Caco-2 (cell line): ENCODE measurements at places on chromosomes 2 and 18. TPM values are rescaled to one million over a fixed set of nuclear protein-coding genes. Genes with fewer than 3 reads are reported as not detected.

GRCh38 chr18:69948919-69949537 lies 1.4 kb upstream of the CD226 start:
- H3K4me3 ChIP-seq = no peak overlapping the region
- H3K36me3 ChIP-seq = no peaks in the 10 kb centered on the region
- H3K27me3 ChIP-seq = no peaks in the 10 kb centered on the region
- DNase-seq = no peak

DNA sequence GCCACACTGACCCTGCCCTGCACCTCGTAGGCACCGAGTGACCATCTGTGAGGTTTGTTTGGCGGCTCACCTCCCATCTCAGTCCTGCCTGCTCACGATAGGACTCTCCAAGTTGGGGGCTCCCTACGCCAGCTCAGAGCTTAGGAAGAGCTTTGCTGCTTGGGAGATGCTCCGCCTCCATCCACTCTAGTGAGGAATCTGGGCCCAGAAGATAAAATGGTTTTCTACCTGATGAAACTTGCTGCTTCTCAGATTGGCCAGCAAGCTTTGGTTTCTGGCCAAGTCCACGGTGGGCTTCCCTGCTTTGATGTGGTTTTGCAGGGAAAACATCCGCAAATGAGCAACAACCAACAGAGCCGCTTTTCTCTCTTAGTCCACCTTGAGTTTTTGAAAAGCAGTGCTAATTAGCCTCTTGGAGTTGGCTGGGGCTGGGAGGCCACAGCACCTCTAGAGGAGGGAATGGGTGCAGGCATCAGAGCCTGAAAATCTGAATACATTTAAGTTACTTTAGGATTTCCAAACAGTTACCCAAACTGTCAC lies 42.2 kb downstream of the THNSL2 start:
- no peaks in the 10 kb centered on the region for H3K27me3 ChIP-seq
- peaks cover 10% of the 10 kb centered on the region; the same call in 1 of the 2 replicates for H3K4me1 ChIP-seq
- H3K27ac ChIP-seq = no peak overlapping the region
- no peaks in the 10 kb centered on the region for H3K36me3 ChIP-seq

- peaks cover 37% of the 10 kb centered on the region for H3K4me1 ChIP-seq
- H3K27me3 ChIP-seq = no peaks in the 10 kb centered on the region
- no peak for DNase-seq
These were observed 106.4 kb upstream of the RBBP8 start for GRCh38 chr18:22826726-22827125.

- H3K36me3 ChIP-seq = no peaks in the 10 kb centered on the region
- H3K4me3 ChIP-seq = peak within 1 kb of the TSS; percentile 49
- no peak within 1 kb of the TSS for H3K27ac ChIP-seq
These were observed at the start of gene B3GNT7 for GRCh38 chr2:231395188-231396057. TSS of gene B3GNT7 (plus strand) at chr2:231395710. CDS start at chr2:231395804, 94 bp downstream.

DNA sequence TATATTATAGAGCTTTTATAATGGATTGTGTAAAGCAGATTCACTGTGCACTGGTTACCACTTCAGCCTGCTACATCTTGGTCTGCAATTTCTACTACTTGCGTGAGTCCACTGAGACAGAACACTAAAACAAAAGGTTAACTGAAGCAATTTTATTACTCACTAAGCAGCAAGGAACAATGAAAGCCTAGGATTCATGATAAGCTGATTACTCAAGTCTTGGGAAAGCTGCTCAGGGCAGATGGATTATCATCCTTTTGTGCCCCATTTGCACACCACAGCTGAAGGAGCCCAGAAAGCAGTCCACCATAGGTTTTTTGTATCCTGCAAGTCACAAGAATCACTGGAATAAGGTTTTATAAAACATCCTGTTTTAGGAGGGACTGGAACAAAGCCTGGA lies 1215.2 kb upstream of the TMEFF2 start:
- no peak for DNase-seq
- no peaks in the 10 kb centered on the region for H3K36me3 ChIP-seq
- H3K4me1 ChIP-seq = no peaks in the 10 kb centered on the region
- H3K27ac ChIP-seq = no peak overlapping the region
- no peaks in the 10 kb centered on the region for H3K27me3 ChIP-seq

DNA sequence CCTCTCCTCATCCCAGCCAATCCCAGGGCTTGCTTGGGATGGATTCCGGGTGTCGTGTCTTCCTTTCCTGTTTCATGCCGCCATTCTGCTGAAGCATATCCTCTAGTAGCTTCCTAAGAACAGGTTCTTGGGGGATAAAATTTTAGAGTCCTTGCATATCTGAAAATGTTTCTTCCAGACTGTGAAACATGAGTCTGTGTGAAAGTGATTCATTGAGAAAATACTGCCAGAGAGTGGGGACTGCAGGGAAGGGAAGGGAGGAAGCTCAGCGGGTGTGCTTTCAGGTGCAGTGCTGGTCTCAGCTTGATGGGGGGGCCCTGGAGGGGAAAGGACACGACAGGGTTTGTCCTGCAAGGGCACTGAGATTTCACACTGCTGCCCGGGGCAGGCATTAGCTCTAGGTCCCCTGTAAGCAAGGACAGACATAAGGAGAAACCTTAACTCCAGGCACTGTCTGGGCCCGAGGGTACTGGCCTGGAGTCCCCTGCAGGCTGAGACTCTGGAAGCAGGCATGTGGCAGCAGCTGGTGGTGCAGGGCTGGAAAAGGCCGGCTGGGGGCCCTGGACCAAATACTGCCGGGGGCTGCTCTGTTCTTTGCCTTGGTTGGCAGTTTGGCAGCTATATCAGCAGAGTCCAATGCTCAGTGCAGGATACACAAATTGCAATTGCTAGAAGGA lies 97.6 kb upstream of the HS6ST1 start:
- no peaks in the 10 kb centered on the region for H3K36me3 ChIP-seq
- DNase-seq = no peak
- H3K4me1 ChIP-seq = no peaks in the 10 kb centered on the region
- H3K27ac ChIP-seq = no peak overlapping the region
- no peak overlapping the region for H3K4me3 ChIP-seq
- H3K27me3 ChIP-seq = no peaks in the 10 kb centered on the region

DNA sequence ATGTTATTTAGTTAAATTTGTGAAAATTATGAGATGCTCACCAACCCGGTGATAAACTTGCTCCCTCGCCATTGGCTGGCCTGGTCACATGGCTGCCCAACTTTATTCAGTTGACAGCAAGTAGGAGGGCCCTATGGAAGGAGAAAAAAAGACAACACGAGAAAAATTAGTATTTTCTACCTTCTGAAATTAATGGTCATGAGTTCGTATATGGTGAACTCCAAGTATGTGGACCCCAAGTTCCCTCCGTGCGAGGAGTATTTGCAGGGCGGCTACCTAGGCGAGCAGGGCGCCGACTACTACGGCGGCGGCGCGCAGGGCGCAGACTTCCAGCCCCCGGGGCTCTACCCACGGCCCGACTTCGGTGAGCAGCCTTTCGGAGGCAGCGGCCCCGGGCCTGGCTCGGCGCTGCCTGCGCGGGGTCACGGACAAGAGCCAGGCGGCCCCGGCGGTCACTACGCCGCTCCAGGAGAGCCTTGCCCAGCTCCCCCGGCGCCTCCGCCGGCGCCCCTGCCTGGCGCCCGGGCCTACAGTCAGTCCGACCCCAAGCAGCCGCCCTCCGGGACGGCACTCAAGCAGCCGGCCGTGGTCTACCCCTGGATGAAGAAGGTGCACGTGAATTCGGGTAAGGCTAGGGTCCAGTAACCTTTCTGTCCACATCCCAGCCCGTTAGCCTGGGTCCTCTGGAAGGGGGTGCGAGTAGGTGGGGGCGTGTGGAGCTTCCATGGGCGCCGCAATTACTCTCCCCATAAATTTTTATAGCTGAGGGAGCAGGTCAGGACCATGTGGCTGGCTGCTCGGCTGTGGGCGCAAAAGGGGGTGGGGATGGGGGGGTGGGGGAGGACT lies at the start of gene HOXD4:
HOXD4 (plus strand) TSS at position 109 of the 846 bp plus-strand sequence; CDS start at position 193, 84 bp downstream.
- H3K4me1 ChIP-seq = no peaks in the 10 kb centered on the region
- no peak for DNase-seq
- H3K27me3 ChIP-seq = no peaks in the 10 kb centered on the region; the same call in 1 of the 2 replicates
- H3K4me3 ChIP-seq = no peak within 1 kb of the TSS
- no peak within 1 kb of the TSS for H3K27ac ChIP-seq
- no peaks in the 10 kb centered on the region for H3K36me3 ChIP-seq

MAL gene
- total RNA-seq = not detected in 2 replicates

CAPN14 gene
- total RNA-seq = 0.21 and 0.23 TPM in 2 replicates

PRSS56 gene
- total RNA-seq = not detected in 2 replicates

LYPD6B gene
- 28.5 and 35.8 TPM in 2 replicates for total RNA-seq

LRRTM1 gene
- not detected in 2 replicates for total RNA-seq

ARHGAP15 gene
- not detected in 2 replicates for total RNA-seq
